Mesothelial cell of epicardium (in vitro differentiated cells): ENCODE measurements at places on chromosomes 6 and 20.

GRCh38 chr6:153511896-153512496, 380.9 kb upstream of the RGS17 start:
- DNase-seq, result no peak

DNA sequence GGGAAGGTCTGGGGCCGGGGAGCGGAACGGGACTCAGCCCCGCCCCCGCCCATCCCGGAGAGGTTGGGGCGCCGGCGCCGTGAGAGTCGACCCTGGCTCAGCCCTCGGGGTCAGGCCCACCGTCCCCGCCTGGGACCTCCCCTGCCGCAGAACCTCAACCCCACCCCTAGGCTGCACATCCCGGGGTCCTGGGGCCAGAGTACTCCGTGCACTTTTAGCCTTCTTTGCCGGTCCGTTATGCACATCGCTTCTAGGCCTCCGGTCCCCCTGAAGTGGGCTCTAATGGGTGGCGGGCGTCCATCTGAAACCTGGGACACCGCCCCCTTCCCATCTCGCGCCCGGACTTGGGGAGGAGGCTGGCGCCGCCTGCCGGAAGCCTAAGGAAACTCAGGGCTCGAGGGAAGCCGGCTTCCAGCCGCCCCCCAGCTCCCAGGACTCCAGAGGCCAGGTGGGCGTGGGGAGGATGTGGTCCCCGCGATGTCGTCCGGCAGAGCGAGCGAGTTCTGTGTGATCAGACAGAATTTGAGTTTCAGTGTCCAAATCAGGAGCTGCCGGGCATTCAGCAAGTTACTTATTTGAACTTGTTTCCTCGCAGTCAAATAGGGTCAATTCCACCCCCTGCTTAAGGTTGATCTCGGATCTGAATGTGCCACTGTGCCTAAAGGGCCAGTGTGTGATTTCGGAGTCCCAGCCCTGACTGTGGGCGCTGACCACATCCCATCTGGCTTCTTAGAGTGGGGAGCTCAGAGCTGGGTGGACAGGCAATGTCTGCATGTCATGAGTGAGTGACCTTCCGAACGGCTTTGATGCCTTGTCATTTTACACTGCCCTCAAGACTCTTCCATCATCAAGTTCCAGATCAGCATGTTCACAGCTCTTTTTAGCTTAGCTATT, 47.6 kb downstream of the CPXM1 start:
- no peak for DNase-seq

DNA sequence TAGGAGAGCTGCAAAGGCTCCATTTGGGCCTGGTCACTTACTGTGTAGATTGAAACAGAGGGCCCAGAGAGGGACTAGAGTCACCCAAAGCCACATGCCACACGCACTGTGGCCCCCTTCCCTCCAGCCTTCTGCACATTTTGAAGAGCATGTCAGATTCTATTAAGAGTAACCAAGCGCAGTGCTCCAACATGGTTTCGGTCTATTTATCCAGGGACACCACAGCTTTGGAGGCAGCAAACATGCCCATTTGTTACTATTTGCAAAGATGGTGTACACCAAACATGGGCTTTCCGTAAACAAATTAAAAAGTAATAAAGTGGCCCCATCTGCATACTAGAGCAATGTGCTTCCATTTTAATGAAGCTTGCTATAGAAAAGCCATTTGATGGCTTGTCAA, 43.7 kb upstream of the CCDC167 start:
- DNase-seq, result no peak

DNA sequence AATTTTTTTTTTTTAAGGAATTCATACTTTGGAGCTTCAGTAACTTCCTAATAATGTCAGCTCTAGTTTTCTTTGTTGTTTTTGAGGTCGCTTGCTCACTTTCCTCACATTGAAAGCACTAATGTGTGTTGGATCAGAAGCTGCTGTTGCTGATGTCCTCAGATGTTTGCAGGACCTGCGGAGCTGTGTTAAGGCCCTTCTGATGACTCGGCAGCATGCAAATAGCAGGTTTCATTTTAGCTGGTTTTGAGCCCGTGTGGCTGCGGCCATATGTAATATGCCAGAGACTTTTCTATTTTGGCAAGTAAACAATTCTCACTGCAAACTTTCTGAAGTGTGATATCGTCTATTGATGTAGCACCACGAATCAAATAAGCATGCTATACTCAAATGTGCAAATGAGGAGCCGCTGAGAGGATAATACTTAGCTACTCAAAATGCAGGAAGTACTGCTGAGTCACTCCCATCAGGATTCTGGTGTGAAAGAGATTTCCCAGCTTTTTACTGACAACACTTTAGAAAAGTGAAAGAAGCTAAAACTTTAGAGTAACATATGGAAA, 187.8 kb downstream of the SASH1 start:
- DNase-seq, result no peak

GRCh38 chr6:129239825-129240491, 357.0 kb downstream of the LAMA2 start:
- no peak for DNase-seq

- no peak for DNase-seq
Observed at GRCh38 chr6:18347021-18347577, 40.1 kb upstream of the RNF144B start.

DNA sequence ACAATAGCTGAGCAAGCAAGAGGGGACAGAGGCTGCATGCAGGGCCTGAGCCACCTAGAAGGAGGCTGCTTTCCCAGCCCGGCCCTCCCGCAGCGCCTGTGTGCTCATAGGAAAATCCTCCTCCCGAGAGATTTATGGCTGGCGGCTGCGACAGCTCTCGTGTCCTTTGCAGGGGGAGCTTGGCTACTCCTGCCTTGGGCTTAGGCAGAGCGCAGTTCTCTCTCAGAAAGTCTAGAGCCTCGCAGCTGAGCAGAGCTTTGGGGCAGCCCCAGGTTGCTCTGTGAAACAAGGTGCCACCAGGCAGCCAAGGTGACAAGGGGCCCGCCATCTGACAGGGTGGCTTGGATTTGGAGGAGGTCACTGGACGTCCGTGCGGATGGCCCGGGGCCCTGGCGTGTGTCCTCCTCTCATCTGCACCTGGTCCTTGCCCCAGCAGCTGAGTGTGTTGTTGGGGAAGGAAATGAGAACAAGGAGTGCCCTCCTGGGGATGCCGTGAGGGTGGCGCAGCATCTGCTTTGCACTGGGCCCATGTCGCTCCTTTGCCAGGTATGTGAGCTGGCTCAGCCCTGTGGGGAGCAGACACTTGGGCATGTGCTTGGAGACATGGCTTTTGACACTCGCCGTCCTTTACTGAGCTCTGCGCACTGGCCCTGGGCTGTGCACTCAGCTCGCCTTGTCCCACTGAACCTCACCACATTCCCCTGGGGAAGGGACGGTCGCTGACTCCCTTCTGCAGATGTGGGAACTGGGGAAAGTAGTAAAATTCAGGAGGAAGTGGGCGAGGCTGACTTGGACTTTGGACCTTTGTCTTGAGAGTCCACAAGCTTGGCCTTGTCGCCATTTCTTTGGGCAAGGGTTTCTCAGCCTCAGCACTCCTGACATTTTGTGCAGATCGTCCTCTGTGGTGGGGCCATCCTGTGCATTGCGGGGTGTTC, 41.9 kb downstream of the EDN3 start:
- DNase-seq, result no peak
